ENCODE measurements at places on chromosomes 11 and 22. TPM values are rescaled to one million over a fixed set of nuclear protein-coding genes. Genes with fewer than 3 reads are reported as not detected.

- no peak within 1 kb of the TSS for H3K27ac ChIP-seq
- H3K36me3 ChIP-seq = no peaks in the 10 kb centered on the region
- peaks cover 13% of the 10 kb centered on the region for H3K27me3 ChIP-seq
- H3K4me3 ChIP-seq = no peak within 1 kb of the TSS
- DNase-seq = no peak
These were observed at the start of gene MPPED2 for GRCh38 chr11:30586251-30587144. TSS of gene MPPED2 (minus strand) at chr11:30586353. CDS start at chr11:30580373, 5,980 bp downstream.

MGAT3 gene
- 38.5 TPM for total RNA-seq

SLC6A5 gene
- not detected for total RNA-seq

- DNase-seq = no peak
- H3K27ac ChIP-seq = no peak overlapping the region
- no peaks in the 10 kb centered on the region for H3K27me3 ChIP-seq
- H3K36me3 ChIP-seq = no peaks in the 10 kb centered on the region
- H3K4me3 ChIP-seq = no peak overlapping the region
These were observed 25.2 kb upstream of the CTR9 start for GRCh38 chr11:10725907-10726253.

GRCh38 chr11:59207988-59208451, 4.7 kb downstream of the MPEG1 start:
- H3K27ac ChIP-seq = peak overlapping the region; percentile 76
- peaks cover 51% of the 10 kb centered on the region for H3K4me1 ChIP-seq
- H3K27me3 ChIP-seq = no peaks in the 10 kb centered on the region
- peak overlapping the region; percentile 64 for H3K4me3 ChIP-seq
- peaks cover 20% of the 10 kb centered on the region for H3K36me3 ChIP-seq
- peak; percentile 89 for DNase-seq

DNA sequence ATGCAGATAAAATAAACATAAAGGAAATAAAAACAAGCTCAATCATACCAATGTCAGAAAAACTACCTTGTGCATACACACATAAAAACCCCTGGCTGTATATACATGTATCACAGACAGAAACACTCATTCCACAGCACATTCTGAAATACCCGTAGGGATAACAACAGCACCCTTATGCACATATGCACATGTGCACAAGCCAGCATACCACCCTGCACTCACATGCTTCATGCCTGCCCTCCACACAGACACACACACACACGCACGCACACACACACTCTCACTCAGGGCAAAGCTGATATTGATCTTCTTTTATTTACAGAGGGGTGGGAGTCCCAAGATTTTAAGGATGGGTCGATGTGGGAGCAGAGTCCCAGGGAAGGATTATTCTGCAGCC, 92.1 kb downstream of the CSNK2A3 start:
- H3K4me3 ChIP-seq = no peak overlapping the region
- peaks cover 17% of the 10 kb centered on the region for H3K4me1 ChIP-seq
- no peak overlapping the region for H3K27ac ChIP-seq
- no peaks in the 10 kb centered on the region for H3K27me3 ChIP-seq
- no peak for DNase-seq

DNA sequence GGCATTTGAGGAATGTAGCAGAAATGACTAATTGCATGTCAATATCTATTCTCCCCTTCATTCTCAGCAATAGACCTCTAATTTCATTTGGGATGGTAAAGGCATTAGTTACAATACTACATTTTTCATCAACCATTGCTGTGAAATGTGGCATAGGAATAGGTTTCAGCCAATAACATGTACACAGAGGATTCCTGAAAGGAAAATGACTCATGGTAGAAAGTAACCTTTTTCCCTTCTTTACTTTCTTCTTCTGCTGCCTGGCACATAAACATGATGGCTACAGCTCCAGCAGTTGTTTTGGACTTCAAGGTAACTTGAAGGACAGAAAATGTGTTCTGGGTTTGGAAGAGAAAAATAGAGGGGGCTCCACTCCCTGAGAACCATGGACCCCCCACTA, 231.8 kb upstream of the CTSC start:
- DNase-seq = no peak
- no peaks in the 10 kb centered on the region for H3K36me3 ChIP-seq
- no peaks in the 10 kb centered on the region for H3K4me1 ChIP-seq
- H3K4me3 ChIP-seq = no peak overlapping the region
- no peak overlapping the region for H3K27ac ChIP-seq

- peaks cover 1% of the 10 kb centered on the region for H3K36me3 ChIP-seq
- peak overlapping the region; percentile 35 for H3K27ac ChIP-seq
These were observed 9.5 kb downstream of the ARAP1 start for GRCh38 chr11:72742513-72743320.

DNA sequence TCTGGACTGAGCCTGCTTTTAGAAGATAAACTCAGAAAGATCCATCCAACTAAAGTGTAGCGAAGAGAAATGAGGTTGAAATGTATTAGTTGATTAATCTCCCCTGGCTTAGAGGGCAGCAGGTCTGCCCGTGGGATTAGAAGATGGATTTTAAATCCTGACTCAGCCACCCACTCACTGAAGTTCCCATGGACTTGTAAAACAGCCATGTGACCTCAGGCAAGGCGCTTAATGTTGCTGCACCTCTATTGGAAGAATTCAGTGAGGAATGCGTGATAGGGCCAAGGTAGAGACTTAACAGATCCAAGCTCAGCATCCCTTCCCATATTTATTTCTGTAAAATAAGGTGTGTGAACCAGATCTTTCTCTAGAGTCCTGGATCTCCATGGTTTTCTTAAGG, 45.1 kb upstream of the ELF5 start:
- H3K36me3 ChIP-seq = no peaks in the 10 kb centered on the region
- no peak overlapping the region for H3K4me3 ChIP-seq
- no peaks in the 10 kb centered on the region for H3K4me1 ChIP-seq
- H3K27me3 ChIP-seq = no peaks in the 10 kb centered on the region
- H3K27ac ChIP-seq = no peak overlapping the region

DNA sequence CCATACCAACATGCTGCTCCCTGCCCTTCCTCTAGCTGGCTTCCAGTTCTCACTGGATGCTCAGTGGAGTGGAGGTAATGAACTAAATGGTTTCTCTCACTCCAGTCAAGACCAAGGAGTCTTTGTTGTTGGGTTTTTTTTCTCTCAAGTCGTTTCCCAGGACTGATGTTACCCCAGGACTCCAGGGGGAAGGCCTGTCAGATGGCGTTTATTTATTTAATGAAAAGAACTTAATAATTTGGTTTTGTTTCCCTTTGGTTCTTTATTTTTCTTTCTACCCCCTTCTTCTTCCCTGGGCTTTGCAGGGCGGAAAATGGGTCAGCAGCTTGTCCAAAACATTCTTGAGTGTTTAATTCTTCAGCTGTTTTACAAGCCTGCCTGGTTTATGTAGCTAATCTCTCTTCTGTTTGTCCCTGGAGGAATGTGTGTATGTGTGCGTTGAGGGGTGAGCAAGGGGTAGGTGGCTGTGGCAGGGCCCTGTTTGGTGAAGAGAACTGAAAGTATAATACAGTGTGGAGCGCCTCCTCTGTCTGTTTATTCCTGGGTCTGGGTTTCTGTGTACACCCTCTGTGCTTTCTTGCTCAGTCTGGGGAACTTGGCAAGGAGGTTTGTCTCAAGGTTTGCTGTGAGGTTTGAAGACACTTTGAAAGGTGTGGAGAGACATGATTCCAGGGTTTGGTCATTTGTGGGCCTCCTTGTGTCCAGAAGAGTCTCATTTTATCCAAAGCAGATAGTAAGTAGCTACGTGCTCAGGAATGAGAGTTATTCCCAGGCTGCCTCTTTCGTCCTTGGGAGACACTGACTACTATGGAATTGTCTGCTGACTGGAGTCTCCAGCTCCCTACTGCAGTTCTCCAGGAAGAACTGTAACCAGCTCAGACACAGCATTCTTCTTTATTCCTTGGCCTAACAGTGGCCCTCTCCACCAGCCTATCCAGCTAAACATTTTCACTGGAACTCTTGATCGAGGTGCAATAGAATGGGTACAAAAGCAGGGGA, 175.5 kb downstream of the ADAMTS15 start:
- H3K4me3 ChIP-seq = no peak overlapping the region
- H3K27ac ChIP-seq = no peak overlapping the region
- DNase-seq = no peak
- H3K4me1 ChIP-seq = no peaks in the 10 kb centered on the region

CAPRIN1 gene
- 228 TPM for total RNA-seq

MMP27 gene
- not detected for total RNA-seq

GRCh38 chr11:126154691-126155090, 56.8 kb downstream of the RPUSD4 start:
- no peaks in the 10 kb centered on the region for H3K4me1 ChIP-seq
- no peak overlapping the region for H3K27ac ChIP-seq
- peaks cover 1% of the 10 kb centered on the region for H3K27me3 ChIP-seq
- no peak overlapping the region for H3K4me3 ChIP-seq
- H3K36me3 ChIP-seq = no peaks in the 10 kb centered on the region

GRCh38 chr11:78688460-78688859, 113.8 kb upstream of the NARS2 start:
- no peaks in the 10 kb centered on the region for H3K27me3 ChIP-seq
- DNase-seq = no peak
- no peaks in the 10 kb centered on the region for H3K36me3 ChIP-seq
- H3K27ac ChIP-seq = no peak overlapping the region

All from GM12878 (cell line).